ENCODE measurements at places on chromosomes 1 and 21. TPM values are rescaled to one million over a fixed set of nuclear protein-coding genes. Genes with fewer than 3 reads are reported as not detected.

GRCh38 chr21:43345746-43346409, 81.1 kb downstream of the SIK1 start:
- no peak for DNase-seq

GRCh38 chr1:112312315-112312714, 83.7 kb upstream of the CTTNBP2NL start:
- DNase-seq, result no peak

AZIN2 gene
- total RNA-seq, result 2.4 TPM

DNA sequence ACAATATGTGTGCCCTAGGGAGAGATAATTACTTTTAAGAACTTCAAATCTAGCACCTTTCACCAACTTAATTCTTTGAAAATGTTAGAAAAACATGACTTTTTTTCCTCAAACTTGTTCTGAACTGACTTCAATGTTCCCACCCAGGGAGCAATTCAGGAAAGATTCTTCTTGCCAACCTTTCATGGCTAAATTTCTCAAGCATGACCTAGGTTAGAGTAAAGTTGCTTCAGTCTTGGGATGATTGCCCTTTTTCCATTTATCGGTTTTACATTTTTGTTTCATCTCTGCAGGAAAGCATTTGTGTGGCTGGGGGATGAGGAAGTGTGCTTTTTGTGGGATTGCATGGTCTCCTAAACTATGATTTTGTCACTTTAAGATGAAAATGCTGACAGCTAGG, 647.7 kb downstream of the LTN1 start:
- DNase-seq, result no peak

- no peak for DNase-seq
Observed at GRCh38 chr1:114236517-114236916, 82.8 kb upstream of the SYT6 start.

HSD3B1 gene
- total RNA-seq, result not detected

GRCh38 chr1:41184446-41184845, 57.7 kb downstream of the SCMH1 start:
- DNase-seq, result no peak

- no peak for DNase-seq
Observed at GRCh38 chr1:228848406-228848805, 113.1 kb downstream of the RHOU start.

ITPKB gene
- total RNA-seq, result 10.9 TPM

VWA5B1 gene
- not detected for total RNA-seq

DNA sequence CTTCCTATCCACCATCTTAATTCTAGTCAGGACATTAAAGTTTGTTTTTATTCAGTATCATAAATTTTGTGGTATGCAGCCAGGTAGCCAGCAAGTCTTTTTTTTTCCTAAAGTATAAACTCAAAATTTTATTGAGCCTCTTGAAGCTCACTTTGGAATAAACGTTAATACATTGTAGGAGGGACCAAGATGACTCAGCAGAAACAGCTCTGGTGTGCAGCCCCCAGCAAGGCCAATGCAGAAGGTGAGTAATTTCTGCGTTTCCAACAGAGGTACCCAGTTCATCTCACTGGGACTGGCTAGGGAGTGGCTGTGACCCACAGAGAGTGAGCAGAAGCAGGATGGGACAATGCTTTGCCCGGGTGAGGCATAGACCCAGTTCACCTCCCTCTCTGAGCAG, 9.7 kb upstream of the OR2M3 start:
- no peak for DNase-seq

GOLPH3L gene
- 19.6 TPM for total RNA-seq

GRCh38 chr1:155272466-155273342, 600 bp downstream of the CLK2 start:
- DNase-seq, result no peak

DNA sequence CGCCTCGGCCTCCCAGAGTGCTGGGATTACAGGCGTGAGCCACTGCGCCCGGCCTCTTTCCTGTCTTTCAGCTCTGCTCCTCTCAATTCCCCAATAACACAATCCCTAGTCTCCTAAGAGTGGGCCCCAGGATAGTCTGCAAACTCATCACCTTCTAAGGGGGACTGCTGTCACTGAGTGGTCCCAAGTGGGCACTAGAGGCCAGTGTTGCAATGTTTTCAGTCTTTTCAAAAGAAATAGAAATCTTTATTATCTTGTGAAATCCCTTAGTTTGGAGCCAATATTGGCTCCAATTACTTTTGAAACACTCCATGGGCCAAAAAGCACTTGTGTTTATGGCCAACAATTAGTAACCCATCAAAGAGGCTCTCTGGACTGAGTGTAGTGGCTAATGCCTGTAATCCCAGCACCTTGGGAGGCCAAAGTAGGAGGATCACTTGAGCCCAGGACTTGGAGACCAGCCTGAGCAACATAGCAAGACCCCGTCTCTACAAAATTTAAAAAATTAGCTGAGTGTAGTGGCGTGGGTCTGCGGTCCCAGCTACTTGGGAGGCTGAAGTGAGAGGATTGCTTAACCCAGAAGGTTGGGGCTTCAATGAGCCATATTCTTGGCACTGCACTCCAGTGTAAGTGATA, 28.6 kb upstream of the ZNF697 start:
- DNase-seq, result no peak

DNAJC28 gene
- total RNA-seq, result 1.5 TPM

- DNase-seq, result no peak
Observed at GRCh38 chr1:40034869-40035268, 5.7 kb upstream of the CAP1 start.

- no peak for DNase-seq
Observed at GRCh38 chr1:109395602-109396512, 1.9 kb downstream of the SORT1 start.

GRCh38 chr1:79364896-79365295, 358.4 kb upstream of the ADGRL4 start:
- no peak for DNase-seq

DNA sequence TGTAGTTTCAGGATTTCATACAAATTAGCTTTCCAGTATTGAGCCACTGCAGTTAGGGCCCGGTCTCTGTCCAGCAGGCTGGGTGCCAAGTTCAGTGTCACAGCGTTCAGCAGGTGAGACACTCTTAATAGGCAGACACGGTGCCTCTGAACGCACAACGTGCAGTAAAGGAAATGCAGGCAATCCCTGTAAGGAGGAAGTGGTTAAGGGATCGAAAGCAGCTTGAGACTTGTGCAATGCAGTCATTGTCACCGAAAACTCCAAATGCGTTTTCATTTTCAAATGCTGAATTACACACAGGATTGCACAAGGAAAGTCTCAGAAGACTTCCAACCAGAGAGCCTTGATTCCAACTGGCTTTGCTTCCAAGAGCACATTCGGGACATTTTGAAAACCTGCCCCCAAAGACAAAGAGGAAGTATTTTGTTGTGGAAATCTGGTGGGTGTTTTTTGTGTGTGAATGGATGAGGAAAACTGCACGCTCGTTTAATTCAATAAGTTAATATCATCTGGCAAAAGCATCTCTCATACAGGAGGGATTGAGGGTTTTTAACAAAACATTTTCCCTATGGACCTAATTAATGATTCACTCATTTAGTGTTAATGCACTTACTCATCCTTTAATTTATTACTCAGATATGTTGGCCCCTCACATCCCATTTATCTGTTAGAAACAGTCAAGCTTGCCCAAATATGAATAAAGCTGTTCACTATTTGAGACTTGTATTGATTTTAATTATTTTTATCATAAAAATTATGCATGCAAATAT, 61.6 kb downstream of the PTGS2 start:
- no peak for DNase-seq

- DNase-seq, result no peak
Observed at GRCh38 chr21:26798856-26799751, 46.1 kb downstream of the ADAMTS1 start.

DNA sequence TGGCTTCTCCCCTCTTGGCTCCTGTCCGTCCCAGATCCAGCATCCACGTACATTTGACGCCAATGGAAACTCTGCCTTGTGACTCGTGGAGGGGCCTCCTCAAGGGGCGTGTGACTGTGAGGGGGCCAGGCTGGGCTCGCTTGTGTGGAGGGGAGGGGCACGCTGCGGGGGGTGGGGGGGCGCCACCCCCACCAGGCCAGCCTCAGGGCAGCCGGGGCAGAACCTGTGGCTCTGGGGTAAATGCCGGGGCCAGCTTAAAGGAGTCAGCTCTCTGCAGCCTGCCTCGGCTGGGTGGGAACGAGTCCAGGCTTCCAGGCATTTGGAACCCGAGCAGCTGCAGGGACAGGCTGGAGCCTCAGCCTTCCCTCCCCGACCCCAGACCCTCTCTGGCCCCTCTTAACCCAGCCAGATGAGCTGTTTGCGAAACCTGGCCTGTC, 94.1 kb downstream of the SIK1 start:
- DNase-seq, result no peak

GRCh38 chr1:185670187-185670627, 64.0 kb upstream of the HMCN1 start:
- no peak for DNase-seq

- DNase-seq, result no peak
Observed at GRCh38 chr1:21852282-21853130, 40.4 kb downstream of the LDLRAD2 start.

GRCh38 chr1:36168514-36168913, 12.6 kb downstream of the MAP7D1 start:
- no peak for DNase-seq

DNA sequence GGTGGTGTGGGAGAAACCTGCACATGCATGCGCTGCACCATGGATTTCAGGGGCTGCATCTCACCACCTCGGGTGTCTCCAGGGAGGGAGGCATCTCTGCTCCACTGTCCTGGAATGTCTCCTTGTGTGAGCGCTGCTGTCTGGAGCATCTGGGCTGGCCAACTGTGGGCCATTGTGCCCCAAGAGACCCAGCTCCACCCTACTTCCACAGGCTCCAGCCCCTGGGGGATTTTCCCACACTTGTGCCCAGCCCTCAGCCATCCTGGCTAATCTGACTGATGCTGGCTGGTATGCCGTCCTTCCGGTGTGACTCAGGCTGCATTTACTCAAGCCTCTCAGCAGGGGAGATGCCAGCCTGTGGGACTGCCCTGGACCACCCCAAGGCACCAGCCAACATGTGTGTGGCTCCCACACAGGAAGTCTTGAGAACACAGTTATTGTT, 62.0 kb downstream of the TRIM11 start:
- no peak for DNase-seq

DNA sequence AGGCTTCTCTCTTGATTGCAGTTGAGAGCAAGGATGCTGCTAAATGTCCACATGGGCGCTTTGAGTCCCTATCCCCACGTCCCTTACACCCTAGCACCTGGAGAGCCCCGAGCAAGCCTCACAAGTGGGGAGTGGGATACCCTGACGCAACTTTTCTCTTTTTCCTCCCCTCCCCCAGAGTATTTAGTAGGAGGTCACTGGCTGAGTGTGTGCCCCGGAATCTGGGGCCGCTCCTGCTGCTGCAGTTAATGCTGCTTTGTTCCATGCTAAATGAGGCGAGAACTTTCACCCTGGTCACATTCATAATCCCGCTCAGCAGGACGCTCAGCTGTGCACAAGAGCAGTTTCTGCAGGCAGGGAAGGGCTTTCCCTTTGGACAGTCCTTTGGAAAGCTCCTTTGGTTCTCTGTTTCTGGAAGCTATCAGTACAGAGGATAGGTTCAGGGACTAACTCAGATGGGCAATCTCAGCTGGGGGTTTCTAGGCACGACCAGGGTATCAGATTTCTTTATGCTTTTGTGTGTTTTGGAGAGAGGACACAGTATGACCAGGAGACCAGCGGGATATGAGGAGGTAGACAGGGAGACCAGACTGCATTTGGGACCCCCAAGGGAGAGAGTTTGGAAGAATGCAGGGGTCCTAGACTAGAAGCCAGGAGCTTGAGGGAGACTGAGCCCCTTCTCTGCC, 75.9 kb downstream of the NOS1AP start:
- no peak for DNase-seq

DNA sequence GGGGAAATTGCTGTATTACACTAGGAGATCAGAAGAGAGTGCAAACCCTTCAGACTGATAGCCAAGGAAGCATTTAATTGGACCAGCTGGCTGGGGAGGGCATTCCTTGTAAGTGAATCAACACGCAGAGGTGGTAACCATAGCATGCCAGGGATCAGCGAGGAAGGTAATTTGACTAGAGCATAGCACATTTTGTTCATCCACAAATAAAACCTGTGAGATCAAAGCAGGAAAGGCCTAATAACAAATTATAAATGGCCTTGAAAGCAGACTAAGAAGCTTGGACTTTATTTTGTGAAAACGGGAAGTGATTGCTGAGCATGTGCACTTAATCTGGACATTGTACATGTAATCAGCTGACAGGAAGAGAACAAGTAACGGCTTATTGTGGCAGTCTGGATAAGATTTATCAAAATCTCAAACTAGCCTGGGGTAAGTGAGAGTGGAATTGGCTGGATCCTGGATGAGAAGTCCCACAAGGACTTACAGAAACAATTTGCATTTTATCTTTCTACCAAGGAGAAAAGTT, 11.7 kb upstream of the CD55 start:
- peak; percentile 79 for DNase-seq

All from Panc1 (cell line).